ENCODE measurements at places on chromosomes 12 and 14.

GRCh38 chr14:96178461-96179321, 25.9 kb upstream of the BDKRB2 start:
- DNase-seq = peak; percentile 17

DNA sequence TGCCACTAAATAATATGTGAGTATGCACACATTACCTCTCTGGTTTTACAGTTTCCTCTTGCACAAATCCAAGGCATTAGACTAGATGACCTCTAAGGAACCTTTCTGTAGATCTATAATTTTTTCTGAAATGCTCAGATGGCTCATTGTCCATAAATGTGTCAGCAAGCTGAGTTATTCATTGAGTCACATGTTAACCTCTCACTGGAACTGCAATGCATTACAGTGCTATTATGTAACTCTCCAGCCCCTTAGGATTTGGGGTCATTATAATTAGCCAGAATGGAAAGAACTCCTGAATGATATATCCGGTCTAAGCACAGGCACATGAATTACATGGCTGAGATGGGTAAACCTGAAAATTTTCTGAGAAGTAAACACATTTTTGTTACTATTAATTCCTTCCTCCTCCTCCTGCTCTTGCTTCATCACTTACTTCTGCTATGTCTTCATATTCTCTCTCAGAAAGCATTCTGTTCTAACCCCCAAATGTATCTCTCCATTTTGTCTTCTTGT, 20.3 kb upstream of the DRAM1 start:
- peak; percentile 90 for DNase-seq

DNA sequence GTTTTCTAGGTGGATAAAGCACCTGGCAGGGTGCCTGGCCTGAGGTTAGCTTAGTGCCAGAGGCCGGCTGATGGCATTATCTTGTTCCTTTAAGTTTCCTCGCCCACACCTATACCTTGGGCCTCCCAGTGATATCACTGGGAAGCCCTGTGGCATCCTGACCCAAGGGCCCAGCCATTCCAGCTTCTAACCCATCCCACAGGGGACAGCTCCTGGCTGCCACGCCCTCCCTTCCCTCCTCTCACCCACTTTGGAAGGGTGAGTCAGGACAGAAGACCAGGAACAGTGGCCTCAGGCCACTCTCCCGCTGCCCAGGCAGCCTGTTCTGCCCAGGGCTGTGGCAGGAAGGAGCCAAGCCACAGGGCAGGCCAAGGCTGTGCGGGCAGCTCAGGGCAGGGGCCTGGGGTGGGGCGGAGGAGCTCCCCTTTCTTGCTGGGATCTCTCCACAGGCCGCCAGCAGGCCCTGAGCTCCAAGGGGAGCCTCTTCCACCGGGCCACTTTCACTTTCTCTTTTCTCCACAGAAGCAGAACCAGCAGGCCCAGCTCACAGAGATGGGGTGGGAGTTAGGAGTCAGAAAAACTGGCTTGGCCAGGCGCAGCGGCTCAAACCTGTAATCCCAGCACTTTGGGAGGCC, 75.1 kb downstream of the IRF2BPL start:
- DNase-seq = peak; percentile 90

DNA sequence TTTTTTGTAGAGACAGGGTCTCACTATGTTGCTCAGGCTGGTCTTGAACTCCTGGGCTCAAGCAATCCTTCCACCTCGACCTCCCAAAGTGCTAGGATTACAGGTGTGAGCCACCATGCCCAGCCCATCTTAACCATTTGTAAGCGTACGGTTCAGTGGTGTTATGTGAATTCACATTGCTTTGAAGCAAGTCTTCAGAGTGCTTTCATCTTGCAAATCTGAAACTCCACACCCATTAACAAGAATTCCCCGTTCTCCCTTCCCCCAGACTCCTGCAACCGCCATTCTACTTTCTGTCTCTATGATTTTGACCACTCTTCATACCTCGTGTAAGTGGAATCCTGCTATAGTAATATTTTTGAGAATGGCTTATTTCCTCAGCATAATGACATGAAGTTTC, 24.9 kb upstream of the BICDL1 start:
- DNase-seq = no peak

- DNase-seq = peak; percentile 93
Measured at GRCh38 chr12:3216726-3217682, 139.8 kb downstream of the TSPAN9 start.

GRCh38 chr12:91252341-91252740, 69.7 kb upstream of the DCN start:
- DNase-seq = no peak

DNA sequence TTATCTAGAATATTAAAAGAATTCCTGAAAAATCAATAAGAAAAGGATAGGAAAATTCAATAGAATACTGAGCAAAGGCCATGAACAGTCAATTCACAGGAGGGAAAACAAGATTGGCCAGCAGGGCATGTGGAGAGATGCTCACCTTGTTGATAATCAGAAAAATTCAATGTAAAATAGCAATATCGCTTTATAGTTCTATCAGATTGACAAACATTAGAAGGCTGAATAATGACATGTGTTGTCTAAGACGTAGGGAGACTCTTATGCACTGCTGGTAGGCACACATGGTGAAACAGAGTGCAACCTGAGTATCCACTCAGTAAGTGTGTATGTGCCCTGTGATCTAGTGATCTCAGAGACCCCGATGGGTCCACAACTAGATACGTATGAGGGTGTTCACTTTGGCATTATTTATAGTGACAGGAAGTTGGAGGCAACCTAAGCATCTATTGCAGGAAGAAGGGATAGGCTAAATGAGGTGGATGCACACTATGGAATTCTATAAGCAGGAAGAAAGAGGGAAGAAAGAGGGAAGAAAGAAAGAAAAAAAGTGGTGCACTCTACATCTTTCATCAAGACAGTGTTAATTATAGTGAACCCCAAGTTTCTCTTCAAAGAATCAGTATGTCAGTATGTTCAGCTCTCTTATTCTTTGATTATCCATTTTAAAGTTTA, 3.8 kb upstream of the ANKRD33 start:
- no peak for DNase-seq

DNA sequence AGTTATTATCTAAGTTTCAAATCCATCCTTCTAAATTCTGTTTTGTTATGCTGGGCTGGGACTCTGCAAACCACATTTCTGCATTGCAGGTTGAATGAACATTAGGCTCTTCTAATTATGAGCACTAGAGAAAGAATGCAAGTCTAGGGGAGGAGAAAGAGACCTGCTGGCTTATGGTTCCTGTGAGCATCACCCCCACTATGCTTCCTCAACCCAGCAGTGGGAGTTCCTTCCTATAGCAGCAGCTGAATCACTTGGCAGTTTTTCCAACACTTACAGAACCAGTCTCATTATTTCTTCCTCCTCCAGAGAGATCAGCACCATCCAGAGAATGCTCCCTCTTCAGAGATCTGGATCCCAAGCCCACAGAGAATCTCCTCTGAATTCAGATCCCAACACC, 297.7 kb upstream of the CLEC14A start:
- peak; percentile 82 for DNase-seq
